Thymus (tissue), 14 donors: ENCODE measurements at places on chromosomes 11 and 22.

GRCh38 chr22:23067691-23068090 is 2.6 kb upstream of the GNAZ start:
- DNase-seq, result no peak

- DNase-seq, result no peak
Measured at GRCh38 chr11:129951201-129951865, 51.3 kb downstream of the PRDM10 start.

DNA sequence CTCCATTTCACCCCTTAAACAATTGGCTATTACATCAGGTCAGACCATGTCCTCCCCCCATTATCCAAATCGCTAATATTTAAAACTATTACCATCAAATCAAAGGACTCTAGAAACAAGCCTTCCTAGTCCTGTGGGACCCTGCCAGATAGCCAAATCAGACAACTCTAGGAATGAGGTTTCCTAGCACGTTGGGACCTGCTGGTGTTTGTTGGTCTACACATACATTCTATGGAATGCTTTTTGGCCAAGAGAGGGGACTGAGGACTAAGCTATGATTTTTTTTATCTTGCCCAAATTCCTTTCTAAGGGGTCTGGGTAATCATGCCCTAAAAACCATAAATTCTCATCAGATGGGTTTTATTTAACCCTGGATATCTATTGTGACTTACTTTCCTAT is 14.1 kb upstream of the SELENOH start:
- DNase-seq, result no peak

DNA sequence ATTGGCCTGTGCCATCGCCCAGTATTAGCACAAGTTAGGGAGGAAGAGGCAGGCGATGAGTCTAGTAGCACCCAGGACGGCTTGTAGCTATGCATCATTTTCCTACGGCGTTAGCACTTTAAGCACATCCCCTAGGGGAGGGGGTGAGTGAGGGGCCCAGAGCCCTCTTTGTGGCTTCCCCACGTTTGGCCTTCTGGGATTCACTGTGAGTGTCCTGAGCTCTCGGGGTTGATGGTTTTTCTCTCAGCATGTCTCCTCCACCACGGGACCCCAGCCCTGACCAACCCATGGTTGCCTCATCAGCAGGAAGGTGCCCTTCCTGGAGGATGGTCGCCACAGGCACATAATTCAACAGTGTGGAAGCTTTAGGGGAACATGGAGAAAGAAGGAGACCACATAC is 4.3 kb downstream of the TMEM25 start:
- no peak for DNase-seq

DNA sequence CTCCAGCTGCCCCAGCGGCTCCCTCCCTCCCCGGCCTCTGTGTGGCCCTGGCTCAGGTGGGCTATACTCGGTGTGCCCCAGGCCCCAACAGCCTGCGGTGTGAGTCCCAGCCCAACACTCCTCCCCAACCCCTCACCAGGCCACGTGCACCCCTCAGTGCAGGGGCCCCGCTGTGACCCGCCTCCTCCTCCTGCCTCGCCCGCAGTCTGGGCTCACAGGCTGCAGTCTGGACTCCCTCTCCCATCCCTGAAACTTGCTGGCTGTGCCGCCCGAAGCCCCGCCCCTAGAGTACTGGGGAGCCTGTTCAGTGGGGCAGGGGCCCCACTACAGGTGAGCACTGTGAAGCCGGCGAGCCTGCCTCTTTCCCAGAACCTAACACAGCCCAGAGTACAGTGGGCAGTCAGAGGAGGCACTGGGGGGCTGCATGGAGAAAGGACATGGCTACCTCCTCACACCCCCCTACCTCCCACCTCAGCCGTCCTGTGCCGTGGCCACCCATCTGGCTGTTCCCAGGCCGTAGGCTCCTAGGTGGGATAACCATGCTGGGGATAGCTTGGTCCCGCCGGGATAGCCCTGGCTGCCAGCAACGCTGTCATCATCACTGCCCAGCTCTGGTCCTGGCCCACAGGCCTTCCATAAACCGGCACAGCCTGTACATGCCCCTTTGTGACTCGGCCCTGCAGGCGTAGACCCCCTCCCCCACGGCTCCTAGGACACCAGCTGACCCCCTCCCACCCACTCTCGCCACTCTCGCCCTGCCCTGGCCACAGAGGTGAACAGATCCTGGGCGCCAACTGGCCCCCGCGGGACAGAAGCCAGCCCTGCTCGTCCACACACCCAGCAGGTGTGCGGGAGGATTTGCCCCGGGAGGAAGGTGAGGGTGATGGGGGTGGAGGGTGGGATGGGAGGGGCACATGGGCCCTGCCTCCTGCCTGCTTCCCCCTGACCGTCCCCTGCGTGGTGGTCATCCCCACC is 29.7 kb downstream of the CELSR1 start:
- DNase-seq, result no peak

DNA sequence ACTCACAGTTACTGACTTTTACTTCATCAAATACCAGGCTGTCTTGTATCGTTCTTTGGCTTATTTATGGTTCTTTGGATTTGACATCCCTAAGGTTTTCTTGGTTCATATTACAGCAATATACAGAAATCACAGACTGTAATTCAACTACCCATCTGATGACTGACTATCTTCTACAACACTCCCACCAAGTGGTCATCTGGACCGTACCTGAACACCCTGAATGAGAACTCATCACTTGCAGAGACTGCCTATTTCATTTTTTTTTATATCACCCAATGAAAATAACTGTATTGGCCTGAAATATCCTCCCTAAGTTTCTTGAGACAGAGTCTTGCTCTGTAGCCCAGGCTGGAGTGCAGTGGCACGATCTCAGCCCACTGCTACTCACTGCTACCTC is 9.5 kb upstream of the UPB1 start:
- no peak for DNase-seq

GRCh38 chr11:31651208-31651607 is 141.6 kb downstream of the ELP4 start:
- DNase-seq, result no peak

DNA sequence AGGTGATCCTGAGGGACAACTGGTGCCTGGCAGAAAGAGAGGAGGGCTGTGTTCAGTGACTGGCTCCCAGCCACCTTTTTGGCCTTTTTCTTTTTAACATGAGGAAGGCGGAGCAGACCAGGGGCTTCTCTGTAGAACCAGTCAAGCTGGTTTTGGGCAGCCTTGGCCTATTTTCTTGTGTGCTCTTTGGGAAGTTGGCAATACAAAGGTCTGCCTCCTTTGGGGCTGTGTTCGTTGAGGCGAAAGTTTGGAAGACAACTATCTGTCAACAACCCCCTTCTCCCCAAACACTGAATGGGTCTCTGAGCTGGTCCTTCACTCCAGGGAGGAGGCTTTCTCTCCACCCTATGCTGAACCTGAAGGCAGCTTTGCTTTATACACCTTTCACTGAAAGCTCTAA is 8.5 kb downstream of the MARK2 start:
- DNase-seq, result no peak

GRCh38 chr22:21087119-21087518 is 41.4 kb downstream of the LRRC74B start:
- no peak for DNase-seq

- DNase-seq, result no peak
Measured at GRCh38 chr11:96486890-96487611, 97.2 kb downstream of the JRKL start.

DNA sequence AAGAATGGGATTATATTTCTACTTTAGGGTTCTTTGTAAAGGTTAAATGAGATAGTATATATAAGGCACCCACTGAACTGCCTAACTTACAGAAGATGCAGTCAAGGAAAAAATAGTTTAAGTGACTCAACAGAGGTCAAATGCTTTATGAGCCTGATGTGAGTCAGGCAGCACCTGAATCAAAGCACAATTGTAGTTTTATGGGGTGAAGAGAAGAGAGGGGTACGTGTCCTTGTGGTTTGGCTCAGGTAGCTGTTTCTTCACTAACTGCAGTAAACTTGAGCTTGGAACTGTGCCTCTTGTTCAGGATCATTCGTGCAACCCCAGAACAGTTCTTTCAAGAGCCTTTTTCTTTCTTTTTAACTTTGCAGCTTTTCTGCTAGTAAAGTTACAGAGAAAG is 125.2 kb upstream of the SPON1 start:
- DNase-seq, result no peak

DNA sequence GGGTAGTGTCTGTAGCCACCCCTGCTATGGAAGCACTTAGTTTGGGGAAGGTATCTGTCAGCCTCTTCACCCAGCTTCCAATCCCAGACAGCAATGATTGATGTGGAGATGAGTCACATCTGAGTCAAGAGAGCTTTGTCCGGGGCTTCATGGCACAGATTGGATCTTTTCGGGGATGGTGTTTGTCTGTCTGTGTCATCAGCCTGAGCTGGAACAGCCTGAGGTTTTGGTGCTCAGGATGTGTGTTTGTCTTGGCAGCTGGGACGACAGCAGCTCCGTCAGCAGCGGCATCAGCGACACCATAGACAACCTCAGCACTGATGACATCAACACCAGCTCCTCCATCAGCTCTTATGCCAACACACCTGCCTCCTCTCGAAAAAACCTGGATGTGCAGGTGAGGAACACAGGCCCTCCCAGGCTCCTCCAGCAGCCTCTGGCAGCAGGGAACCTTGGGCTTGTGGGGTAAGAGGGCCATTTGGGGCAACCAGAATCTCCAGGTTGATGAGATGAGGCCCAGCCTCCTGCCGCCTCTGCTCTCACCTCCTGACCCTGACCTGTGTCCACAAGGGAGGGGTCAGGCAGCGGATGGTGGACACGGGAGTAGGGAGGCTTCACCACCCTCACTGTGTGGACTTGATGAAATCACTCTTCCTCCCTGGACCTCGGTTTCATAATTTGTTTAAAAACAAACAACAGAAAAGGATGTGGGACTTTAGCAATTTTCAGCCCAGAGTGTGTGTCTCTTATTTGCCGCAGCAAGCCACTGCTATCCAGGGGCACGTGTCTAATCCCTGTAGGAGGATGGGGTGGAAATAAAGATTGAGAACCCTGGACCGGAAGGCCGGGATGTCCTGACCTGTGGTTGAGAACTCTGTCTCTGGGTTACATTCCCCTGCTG is 124.3 kb downstream of the DBX1 start:
- no peak for DNase-seq

- DNase-seq, result no peak
Measured at GRCh38 chr22:44545773-44546172, 47.7 kb upstream of the RTL6 start.

DNA sequence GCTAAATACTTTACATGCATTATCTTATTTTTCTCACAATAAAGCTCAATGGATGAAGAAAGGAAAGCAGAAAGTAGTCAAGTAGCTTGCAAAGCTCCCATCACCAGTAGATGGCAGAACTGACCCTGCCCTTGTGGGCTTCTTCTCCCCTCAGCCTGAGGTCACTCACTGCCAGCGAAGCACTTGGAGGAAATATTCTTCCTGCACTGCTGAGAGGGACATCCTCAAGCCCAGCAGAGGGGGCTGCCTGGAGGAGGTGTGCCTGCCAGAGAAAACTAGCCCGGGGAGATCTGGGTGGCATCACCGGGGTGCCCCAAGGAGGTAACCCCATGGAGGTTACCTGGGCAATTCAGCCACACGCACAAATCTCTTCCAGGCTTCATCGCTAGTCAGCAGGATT is 6.6 kb downstream of the APOL4 start:
- DNase-seq, result no peak
